CD14-positive monocyte (primary cell): ENCODE measurements at places on chromosomes 6 and 20. TPM values are rescaled to one million over a fixed set of nuclear protein-coding genes. Genes with fewer than 3 reads are reported as not detected.

- peak; percentile 24 for DNase-seq
Observed at GRCh38 chr6:109515781-109516409, 32.9 kb upstream of the ZBTB24 start.

DNA sequence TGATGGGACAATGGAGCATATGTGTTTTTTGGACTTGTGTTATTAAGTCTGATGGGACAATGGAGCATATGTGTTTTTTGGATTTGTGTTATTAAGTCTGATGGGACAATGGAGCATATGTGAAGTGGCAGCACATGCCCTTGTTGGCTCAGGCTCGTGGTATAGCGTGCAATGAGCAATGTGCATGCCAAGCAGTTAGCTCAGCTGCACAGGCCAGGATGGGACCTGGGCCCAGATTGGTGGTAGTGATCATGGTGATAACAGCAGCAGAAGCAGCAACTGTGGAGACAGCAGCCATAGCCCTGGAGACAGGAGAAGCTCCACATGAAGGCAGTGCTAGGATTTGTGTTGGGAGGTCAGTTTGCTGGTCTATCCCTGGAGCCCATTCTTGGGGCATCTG is 61.1 kb downstream of the IL20RA start:
- DNase-seq, result no peak

Gene PI16
- polyA plus RNA-seq, result not detected

DNA sequence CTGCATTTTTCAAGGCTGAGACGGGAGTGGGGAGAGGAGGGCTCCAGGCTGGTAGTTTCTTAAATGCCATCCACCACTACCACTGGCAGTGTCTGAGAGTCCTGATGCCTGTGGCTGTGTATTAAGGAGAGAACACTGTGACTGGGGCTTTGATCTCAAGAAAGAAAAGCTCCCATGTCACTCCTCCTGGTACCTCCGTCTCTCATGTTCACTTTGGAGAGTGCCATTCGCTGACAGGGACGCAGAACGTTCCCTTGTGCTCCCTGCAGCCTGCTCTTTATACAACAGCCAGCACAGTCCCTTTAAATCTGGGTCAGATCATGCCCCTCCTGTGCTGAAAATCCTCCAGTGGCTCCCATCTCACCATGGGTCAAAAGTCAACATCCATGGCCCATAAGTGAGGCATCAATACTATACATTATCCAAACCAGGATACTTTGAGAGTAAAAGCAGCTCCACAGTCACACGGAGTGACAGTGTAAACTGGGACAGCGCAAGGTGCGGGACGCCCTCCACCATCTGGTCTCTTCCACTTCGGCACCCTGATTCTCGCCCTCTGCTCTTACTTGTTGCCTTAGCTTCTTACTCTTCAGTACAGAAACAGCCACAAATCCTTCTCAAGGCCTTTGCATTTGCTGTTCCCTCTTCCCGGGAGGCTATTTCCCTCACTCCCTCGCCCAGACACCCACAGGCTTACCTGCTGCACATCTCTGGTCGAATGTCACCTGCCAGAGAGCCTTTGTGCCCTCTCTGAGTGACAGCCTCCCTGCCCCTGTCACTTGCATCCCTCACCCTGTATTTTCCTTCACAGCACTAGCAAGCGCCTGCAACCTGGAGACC is 20.0 kb downstream of the PDYN start:
- no peak for DNase-seq

Gene ADGRF1
- polyA plus RNA-seq, result 0.03 TPM in 1 of 2 replicates, not detected in the other

DNA sequence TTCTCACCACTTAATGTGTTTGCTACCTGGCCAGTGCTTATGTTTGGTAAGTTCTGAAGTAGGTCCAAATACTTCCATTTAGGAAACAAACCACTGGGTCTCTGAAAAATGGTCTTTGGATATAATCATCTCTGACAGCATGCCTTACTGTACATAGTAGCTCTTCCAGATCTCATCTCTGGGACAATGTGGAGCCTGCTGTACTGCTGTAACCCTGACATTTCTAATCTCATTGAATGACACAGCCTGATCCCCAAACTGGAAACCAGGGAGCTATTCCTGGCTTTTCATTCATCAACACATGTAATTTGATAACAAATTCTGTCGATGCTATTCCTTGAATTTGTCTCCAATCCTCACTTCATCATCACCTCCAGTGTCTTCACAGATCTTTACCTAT is 23.5 kb downstream of the OGFRL1 start:
- DNase-seq, result no peak

DNA sequence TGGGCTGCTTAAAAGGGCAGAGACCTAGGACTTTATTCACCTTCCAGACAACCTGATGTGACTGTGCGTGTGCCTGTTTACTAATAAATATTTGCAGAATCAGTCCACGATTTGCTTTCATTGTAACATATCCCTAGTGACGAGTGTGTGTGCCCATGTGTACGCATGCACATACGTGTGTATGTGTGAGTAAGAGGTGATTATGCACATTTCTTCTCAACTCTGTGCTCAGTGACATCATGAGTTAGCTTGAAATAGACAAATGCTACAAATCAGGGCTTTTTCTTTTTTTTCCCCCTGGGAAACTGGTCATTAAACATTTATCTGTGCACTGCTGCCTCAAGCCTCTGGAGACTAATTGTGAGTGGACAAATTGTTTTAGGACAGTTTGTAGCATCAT is 242.6 kb upstream of the SOX4 start:
- no peak for DNase-seq

DNA sequence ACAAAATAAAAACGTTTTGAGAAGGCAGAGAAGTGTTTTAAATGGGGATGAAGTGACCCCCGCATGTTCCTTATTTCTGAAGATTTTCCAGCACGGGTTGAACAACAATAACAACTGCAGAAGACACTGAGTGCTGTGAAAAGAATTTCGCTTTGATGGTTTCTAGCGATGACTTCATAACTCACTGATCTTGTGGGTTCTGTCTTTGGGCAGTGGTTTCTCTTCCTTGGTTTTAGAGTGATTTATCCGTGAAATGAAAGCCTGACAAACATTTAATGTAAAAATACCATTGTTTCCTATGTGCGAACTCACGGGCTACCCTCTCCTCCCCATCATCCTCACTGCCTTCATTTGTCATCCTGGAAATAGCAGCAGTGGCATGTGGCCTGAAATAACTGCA is 793.9 kb downstream of the QKI start:
- DNase-seq, result no peak

DNA sequence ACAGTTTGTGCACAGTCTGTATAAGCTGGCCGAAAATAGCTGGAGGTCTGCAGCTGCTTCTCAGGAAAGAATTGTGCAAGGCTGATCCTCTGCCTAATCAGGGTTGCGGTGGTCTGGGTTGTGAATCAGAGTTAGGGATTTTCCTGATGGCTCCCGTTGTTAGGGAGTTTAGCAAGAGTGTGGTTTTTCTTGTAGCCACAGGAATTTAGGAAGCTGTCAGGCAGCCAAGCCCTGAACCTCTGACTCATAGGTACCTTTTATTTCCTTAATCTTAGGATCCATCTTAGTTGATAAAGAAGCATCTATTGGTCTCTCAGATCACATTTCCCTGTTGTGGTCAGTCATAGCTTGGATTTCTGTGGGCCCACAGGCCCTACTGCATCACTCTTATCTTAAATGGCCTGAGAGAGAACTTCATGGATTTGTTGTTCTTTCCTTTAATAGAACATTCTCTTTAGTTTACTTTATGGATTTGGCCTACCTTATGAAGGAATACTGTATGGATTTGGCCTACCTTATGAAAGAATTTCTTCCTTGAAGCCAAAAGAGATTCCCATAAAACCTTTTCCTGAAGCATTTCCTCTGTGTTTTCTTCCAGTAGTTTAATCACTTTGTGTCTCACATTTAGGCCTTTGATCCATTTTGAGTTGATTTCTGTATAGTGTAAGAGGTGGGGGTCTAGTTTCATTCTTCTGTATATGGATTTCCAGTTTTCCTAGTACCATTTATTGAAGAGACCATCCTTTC is 10.3 kb downstream of the KIF25 start:
- no peak for DNase-seq

DNA sequence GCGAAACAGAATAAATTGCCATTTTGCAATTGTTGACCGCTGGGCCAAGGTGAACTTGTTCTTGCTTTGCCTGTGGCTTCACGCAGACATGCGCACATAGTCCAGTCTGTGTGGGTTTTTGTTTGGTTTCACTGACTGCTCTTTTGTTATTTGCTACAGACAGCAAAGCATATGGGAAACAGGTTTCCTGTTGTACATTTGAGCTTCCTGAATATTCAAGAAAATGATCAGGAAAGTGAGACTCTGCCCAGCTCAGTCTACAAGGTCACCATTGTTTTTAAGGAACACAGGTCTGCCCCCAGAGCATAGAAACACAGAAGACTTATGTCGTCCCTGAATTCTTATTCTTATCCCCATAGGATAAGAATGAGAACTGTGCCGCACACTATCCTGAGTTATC is 55.6 kb downstream of the SASH1 start:
- DNase-seq, result no peak

DNA sequence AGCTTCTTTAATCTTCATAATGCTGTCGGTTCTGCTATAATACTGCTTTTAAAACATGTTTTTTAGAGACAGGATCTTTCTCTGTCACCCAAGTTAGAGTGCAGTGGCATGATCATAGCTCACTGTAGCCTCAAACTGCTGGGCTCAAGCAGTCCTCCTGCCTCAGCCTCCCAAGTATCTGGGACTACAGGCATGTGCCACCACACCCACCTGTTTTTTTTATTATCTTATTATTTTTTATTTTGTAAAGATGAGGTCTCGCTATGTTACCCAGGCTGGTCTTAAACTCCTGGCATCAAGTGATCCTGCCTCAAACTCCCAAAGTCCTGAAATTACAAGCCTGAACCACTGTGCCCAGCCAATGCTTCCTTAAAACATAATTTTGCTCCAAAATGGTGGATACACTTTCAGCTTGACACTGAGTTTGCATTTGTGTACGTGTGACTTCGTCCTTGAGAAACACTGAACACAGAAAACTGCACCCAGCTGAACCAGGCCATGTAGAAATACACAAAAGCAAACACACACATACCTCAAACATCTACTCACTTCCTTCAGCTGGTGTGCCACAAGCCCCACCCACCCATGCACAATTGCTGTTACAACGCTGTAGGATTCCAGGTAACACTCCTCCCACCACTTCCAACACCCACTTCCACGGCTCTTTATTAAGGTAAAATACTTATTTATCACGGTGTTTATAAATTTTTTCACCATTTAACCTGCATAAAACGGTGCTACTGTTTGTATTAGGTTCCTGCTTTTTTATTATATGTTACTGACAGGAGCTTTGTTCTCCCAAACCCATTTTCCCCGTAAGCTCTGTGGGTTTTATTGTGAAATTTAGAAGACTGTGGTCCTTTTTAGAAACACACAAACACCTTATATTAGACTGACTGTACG is 109.1 kb downstream of the TSHZ2 start:
- DNase-seq, result no peak

Gene ATP6V1G2
- polyA plus RNA-seq, result not detected

Gene OR12D3
- not detected for polyA plus RNA-seq

DNA sequence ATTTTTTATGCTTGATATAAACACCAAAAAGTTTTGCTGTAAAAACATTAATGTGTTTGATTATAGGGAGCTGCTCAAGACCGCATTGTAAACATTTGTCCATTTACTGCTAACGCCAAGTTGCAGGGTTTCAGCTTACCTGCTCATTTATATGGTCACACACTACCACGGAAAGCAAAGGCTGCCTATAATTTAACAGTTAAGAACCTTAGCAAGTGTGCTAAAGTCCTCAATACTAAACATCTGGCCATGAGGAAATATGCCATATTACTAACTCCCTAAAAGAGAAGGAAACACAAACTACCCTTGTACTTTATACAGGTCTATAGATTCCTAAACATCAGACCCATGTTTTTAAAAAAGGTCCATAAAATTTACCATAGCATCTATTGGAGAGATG is 129.5 kb downstream of the ASCC3 start:
- no peak for DNase-seq

GRCh38 chr20:35307666-35308653 is 15.7 kb upstream of the FAM83C start:
- no peak for DNase-seq

- no peak for DNase-seq
Observed at GRCh38 chr6:125203395-125203794, 49.8 kb downstream of the TPD52L1 start.

Gene PM20D2
- 2.1 TPM for polyA plus RNA-seq

Gene DEFB127
- polyA plus RNA-seq, result not detected in 2 replicates

DNA sequence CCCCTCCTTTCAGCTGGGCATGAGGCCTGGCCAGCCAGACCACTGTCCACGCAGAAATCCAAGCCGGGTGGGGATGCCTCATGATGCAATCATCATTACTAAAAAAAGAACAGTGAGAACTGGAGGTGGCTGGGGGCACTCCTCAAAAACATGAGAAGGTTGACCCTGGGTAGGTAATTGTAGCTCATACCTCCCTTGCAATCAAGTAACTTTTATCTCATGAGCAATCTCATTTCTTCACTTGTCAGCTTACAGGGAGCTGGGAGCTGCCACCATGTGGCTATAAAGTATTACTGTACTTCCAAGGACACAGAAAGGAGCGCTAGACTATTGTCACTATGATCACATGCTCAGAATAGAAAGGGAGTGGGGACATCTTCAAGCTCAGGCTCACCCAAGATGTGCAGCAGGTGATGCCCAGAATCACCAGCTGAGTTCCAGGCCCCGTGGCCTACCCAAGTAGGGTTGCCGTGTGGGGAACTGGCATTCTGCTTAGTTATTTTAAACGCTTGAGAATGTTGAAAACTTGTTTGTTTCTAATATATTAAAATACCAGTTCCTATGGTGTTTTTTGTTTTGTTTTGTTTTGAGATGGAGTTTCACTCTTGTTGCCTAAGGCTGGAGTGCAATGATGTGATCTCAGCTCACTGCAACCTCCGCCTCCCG is 3.0 kb upstream of the CDH26 start:
- peak; percentile 48 for DNase-seq

Gene FERMT1
- not detected for polyA plus RNA-seq

DNA sequence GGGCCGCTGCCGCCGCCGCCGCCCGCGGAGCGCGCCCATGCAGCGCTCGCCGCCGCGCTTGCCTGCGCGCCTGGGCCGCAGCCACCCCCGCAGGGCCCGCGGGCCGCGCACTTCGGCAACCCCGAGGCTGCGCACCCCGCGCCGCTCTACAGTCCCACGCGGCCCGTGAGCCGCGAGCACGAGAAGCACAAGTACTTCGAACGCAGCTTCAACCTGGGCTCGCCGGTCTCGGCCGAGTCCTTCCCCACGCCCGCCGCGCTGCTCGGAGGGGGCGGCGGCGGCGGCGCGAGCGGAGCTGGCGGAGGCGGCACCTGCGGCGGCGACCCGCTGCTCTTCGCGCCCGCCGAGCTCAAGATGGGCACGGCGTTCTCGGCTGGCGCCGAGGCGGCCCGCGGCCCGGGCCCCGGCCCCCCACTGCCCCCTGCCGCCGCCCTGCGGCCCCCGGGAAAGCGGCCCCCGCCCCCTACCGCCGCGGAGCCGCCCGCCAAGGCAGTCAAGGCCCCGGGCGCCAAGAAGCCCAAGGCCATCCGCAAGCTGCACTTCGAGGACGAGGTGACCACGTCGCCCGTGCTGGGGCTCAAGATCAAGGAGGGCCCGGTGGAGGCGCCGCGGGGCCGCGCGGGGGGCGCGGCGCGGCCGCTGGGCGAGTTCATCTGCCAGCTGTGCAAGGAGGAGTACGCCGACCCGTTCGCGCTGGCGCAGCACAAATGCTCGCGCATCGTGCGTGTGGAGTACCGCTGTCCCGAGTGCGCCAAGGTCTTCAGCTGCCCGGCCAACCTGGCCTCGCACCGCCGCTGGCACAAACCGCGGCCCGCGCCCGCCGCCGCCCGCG is 730 bp downstream of the INSM1 start:
- DNase-seq, result no peak

Gene DZANK1
- 0.42 and 1.3 TPM in 2 replicates for polyA plus RNA-seq

GRCh38 chr20:51497542-51498467 is 44.7 kb downstream of the NFATC2 start:
- no peak for DNase-seq

- no peak for DNase-seq
Observed at GRCh38 chr6:122800906-122801305, 11.8 kb downstream of the SMPDL3A start.

Gene TLDC2
- polyA plus RNA-seq, result not detected

Gene KIF6
- polyA plus RNA-seq, result not detected
